Fibroblast of the aortic adventitia (primary cell): ENCODE measurements at places on chromosomes 4 and X. TPM values are rescaled to one million over a fixed set of nuclear protein-coding genes. Genes with fewer than 3 reads are reported as not detected.

Gene MAP7D3
- 18.6 and 23.1 TPM in 2 replicates for total RNA-seq

Gene STPG2
- 0.18 TPM in 1 of 2 replicates, not detected in the other for total RNA-seq

Gene ARR3
- total RNA-seq, result not detected in 2 replicates

Gene TCEAL4
- 47.1 and 100 TPM in 2 replicates for total RNA-seq

Gene MAGEB1
- not detected in 2 replicates for total RNA-seq

Gene GAGE2A
- total RNA-seq, result not detected in 2 replicates

Gene ATOH1
- not detected in 2 replicates for total RNA-seq

Gene MAGEA2
- total RNA-seq, result not detected in 2 replicates

Gene HMX1
- not detected in 2 replicates for total RNA-seq

Gene USP53
- total RNA-seq, result 69.2 and 209 TPM in 2 replicates

Gene XAGE1A
- total RNA-seq, result not detected in 2 replicates

Gene LSM6
- 26.2 and 32.2 TPM in 2 replicates for total RNA-seq

Gene PFKFB1
- total RNA-seq, result 0.09 TPM in 1 of 2 replicates, not detected in the other
